ENCODE measurements at places on chromosomes 2 and 18.

DNA sequence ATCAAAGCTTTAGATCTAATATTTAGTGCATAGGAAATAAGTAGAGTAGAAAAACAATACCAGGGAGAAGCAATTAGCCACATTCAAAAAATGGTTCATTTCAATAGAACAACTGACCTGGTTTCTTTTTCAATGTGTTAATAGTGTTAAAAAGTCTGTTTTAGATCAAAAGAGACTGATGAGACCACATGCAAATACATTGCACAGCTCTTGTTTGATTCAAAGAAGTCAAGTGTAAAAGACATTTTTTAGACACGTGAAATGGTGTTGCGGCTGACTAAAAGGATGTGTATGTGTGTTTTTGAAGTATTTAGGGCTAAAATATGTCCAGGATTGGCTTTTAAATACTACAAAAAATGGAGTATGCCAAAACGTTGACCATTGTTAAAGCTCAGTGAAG is 1.2 kb upstream of the AOX1 start:
- no peak for DNase-seq

GRCh38 chr18:49795612-49796552 is 17.5 kb downstream of the ACAA2 start:
- no peak for DNase-seq

DNA sequence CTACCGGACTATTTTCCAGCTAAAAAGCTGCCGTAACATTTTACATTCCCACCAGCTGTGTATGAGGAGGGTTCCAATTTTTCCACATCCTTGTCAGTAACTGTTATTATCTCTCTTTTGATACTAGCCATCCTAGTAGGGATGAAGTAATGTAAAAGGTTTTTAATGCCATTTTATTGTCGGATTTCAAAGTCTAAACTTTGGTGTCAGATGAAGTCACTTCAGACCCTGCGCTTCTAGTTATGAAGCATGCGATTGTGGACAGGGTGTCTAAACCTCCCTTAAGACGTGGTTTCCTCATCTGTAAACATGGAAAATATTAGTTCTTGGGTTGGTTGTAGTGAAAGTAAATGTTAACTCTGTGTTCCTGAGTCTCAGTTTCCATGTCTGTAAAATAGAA is 4.7 kb downstream of the DGKD start:
- no peak for DNase-seq

DNA sequence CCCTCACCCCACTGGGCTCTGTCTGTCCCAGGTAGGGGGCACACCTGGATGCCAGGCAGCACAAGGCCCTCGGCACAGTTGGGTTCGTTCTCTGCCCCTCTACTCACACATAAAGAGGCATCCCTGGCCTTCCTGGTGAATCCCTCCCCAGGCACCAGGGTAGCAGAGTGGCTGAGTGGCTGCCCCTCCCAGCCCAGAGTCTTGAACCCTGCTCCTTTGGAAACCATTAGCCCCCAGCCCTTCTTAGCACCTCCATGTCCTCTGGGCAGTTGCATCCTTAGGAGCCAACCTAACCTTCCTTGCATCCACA is 2.0 kb downstream of the GPC1 start:
- DNase-seq = no peak
